ENCODE measurements at places on chromosomes 1 and 21.

GRCh38 chr1:155648207-155649147 lies 38.5 kb downstream of the MSTO1 start:
- DNase-seq, result no peak

- no peak for DNase-seq
These were observed 81.2 kb downstream of the TGFB2 start for GRCh38 chr1:218426343-218426657.

GRCh38 chr1:160092366-160093068 lies 5.9 kb downstream of the IGSF8 start:
- no peak for DNase-seq

- no peak for DNase-seq
These were observed 14.1 kb upstream of the TMEM240 start for GRCh38 chr1:1554550-1554925.

GRCh38 chr1:94025383-94026340 lies 95.3 kb downstream of the ABCA4 start:
- DNase-seq, result peak; percentile 41

GRCh38 chr1:15100880-15101760 lies 52.4 kb upstream of the TMEM51 start:
- DNase-seq, result no peak

All from right forelimb (tissue), 1 donor.